ENCODE measurements at places on chromosomes 4 and X.

DNA sequence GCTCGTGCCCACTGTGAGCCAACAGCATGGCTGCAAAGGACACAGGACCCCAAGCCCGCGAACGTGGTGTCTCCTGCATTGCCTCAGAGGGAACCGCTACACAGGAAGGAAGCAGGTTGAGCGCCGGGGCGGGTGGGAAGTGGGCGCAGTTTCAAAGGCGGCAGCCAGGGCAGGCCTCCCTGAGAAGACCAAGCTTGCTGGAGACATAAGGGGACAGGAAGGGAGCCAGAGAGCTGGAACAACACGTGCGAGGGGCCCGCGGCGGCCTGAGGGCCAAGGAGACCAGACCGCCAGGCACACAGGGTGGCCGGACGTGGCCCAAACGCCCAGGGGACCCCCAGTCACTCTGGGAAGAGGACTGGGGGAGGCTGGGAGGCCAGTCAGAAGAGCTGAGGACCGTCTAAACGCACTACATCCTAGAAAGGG, 32.0 kb downstream of the CTBP1 start:
- DNase-seq = peak; percentile 49

- no peak for DNase-seq
Measured at GRCh38 chrX:154471839-154472684, 7.0 kb downstream of the LAGE3 start.

DNA sequence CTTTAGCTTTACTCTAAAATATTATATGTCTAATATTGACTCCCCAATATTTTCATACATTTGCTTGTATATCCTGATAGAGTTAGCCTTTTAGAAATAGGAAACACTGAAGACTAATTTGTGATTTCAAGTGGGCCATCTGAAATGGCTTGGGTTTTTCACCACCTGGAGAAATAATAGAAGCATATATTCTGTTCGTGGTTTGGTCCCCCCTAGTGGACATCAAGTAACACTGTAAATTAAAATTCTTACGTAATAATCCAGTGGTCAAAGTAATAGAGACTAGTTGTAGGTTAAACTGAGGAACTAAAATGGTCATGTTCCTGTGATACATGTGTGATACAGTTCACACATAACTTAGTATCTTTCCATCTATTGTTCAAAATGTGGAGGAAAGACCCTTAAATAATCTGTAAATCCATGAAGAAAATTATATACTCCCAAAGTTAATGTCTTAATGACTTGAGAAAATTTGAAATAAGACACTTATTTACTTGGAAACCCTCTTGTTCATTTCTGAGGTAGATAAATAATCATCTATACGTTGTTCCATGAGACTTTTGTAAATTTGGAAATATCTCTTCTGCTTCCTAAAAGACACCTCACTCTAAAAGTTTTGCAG, 79.8 kb upstream of the SMARCAD1 start:
- no peak for DNase-seq

DNA sequence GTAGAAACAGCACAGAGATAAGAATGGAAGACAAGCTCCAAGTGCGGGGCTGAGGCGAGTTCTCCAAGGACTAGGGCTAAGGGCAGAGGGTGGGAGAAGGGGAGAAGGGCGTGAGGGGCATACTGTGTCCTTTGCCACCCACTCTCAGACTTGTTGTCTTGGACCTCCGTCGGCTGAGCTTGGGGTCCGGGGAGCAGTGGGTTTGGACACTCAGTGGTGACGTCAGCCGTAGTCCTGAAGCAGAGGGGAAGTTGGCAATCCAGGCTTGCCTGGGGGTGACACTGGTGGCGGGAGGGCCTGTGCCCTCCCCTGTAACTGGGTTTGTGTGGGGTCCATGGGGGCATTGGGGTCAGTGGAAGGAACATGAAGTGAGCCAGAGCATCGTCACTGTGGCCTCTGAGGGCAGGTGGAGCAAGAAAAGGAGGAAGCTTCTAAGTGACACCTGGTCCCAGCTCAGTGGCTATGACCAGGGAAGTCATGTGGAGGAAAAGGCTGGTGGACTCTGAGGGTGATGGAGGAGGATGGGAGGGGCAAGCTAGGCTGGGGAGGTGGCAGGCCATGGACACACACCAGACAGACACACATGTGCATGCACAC, 17.6 kb downstream of the CD99 start:
- DNase-seq = no peak

- no peak for DNase-seq
Measured at GRCh38 chrX:21132686-21133393, 241.4 kb upstream of the CNKSR2 start.

- no peak for DNase-seq
Measured at GRCh38 chr4:169906821-169907220, 119.4 kb downstream of the MFAP3L start.

DNA sequence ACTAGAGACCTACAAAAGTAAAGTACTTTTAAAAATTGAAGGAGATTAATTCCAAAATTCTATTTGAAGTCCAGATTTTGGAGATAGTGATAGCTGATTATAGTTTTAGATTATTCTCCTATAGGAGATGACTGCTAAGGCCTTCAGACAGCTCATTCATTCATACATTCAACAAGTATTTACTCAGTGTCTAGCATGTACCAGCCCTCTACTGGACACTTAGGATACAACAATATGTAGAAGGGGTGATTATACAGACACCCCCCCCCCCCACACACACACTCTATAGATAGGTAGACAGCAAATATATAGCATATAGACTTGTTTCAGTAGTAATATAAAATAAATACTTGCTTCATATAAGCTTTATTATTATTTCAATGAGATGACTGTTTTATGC, 60.4 kb upstream of the TAF9B start:
- DNase-seq = no peak

GRCh38 chr4:126306152-126306869, 991.6 kb downstream of the FAT4 start:
- no peak for DNase-seq

DNA sequence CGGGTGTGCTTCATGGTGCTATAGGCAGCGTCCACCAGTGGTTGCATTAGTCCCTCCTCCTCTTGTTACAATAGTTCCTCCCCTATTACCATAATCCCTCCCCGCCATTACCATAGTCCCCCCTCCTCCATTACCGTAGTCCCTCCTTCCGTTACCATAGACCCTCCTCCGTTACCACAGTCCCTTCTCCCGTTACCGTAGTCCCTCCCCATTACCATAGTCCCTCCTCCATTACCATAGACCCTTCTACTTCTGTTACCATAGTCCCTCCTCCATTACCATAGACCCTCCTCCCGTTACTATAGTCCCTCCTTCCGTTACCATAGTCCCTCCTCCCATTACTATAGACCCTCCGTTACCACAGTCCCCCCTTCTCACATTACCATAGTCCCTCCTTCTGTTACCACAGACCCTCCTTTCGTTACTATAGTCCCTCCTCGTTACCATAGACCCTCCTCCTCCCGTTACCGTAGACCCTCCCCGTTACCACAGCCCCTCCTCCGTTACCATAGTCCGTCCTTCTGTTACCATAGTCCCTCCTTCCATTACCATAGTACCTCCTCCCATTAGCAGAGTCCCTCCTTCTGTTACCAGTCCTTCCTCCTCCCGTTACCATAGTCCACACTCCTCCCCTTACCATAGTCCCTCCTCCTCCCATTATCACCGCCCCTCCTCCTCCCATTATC, 129.6 kb downstream of the DHRSX start:
- DNase-seq = no peak

GRCh38 chr4:111330786-111331185, 707.9 kb upstream of the PITX2 start:
- no peak for DNase-seq

GRCh38 chr4:188146618-188147017, 7.4 kb downstream of the TRIML1 start:
- DNase-seq = no peak

DNA sequence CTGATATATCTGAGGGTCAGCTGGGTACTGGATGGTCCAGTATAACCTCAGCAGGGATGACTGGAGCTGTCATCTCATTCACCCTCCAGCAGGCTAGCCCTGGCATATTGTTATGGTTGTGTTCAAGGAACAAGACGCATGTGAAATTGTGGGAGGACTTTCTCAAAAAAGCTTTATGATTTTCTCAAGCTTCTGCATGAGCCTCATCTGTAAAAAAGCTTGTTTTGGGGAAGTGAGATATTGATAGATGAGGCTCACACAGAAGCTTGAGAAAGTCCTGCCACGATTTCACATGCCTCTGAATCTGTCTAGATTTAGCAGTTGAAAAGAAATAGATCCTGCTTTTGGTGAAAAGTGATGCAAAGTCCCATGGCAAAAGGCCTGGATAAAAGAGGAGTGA, 93.4 kb downstream of the SPCS3 start:
- DNase-seq = no peak

DNA sequence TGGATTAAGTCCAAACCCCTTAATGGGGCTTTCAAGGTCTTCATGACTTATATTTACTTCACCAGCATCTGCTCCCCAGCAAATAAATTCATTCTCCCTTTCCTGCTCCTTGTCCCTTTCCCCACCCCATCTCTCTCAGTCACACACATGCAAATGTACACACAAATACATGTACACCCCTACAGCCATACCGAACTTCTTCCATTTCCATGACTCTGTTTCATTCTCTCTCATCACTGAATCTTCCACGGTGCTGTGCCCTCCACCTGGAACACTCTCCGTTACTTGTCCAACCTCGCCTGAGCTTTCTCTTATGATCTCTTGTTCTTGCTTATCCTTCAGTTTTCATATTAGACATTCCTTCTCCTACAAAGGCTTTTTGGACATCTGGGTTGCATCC, 22.0 kb upstream of the RPA4 start:
- DNase-seq = no peak

DNA sequence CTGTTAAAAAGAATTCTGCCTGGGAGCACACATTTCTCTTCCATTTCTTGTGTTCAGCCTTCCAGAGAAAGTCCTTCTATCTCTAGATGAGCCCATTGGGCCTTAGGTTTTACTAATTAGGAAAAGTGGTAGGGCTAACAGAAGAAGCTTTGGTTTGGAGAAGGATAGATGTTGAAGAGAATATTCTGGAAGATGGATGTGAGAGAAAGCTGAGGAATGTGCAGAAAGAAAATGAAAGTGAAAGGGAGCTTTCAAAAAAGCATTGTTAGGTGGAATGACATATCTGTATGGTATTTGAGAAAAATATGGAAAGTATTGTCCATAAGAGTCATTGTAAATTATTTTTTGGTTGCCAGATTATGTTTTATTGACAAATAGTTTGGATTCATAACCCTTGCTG, 474.8 kb upstream of the SLIT2 start:
- DNase-seq = no peak

DNA sequence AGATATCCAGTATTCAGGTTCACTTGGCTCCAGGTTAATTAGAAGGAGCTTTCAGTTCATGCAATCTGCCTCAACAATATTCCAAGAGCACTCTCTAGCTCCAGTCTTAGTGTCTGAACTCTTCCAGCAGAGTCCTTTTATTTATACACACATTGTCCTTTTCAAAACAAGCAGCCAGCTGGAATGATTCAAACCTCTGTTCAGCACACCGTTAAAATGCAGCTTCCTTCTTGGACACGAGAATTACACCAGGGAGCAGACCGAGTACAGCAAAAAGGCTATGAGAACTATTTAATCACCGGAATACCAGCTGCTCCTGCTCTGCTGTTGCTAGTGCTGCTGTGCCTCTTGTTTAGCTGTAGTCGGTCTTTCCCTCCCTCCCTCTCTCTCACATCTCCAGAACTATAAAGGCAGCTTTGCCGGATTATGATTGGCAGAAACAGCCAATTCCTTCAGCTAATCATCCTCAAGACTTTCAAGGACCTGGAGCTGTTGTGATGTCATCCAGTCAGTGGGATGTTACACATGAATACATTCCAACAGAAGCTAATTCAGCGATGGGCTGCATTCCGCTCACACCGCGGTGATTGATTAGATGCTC, at the start of gene NDST4:
Gene NDST4 (minus strand): TSS at position 115 of the 601 bp plus-strand sequence. CDS start 36,584 bp downstream, outside the sequence.
- DNase-seq = no peak

DNA sequence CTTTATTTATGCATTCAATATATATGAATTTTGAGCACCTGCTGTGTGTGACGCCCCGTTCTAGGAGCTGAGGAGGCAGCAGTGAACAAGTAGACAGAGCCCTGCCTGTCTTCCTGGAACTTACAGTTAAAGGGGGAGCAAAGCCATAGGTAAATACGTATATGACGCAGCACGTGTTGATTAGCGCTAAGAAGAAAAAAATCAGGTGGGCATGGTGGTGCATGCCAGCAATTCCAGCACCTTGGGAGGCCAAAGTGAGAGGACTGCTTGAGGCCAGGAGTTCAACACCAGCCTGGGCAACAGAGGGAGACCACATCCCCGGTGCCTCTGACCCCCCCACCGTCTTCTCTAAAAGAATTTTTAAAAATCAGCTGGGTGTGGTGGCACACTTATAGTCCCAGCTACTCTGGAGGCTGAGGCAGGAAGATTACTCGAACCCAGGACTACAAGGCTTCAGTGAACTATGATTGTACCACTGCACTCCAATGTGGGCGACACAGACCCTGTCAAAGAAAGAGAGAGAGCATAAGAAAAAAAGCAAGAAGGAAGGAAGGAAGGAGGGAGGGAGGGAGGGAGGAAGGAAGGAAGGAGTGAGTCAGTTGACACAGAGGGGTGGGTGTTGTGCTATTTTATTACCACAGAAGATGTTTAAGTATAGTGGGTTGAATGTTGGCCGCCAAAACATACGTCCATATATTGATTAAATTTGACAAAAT, 5.4 kb upstream of the KIAA0232 start:
- DNase-seq = no peak

- no peak for DNase-seq
Measured at GRCh38 chrX:21691512-21692018, 33.4 kb upstream of the KLHL34 start.
